ENCODE measurements at places on chromosomes 16 and 17.

DNA sequence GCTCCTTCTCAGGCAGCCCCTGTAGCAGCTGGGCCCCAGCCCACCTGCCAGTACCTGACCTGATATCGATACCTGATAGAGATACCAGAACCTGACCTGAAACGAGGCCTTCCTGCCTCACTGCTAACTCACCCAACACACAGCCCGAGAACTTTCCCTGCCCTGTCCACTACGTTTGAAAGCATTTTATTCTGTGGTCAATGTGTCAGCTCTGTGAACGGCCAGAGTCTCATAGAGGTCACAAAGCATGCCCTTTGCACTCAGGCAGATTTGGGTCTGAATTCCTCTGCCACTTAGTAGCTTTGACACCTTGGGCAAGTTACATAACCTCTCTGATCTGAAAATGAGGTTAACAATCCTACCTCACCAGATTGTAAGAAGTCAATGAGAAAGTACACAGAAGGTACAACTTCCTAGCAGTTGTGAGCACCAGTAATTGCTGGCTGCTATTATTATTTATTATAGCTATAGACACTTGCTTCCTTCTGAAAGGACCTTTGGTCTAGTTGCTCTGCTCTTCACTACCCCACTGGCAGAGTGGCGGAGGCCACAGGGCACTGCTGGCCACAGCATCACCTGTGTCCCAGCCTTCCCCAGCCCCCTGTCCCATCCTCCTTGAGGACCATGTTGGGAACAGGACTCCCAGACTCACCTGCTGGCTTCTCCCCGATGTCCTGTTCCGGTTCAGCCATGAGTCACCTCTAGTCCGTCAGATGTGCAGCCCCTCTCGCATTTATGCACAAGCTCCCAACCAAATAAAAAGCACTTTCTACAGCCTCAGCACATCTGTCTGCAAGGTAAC, 895 bp downstream of the ANKRD40CL start:
- no peak for DNase-seq

- no peak for DNase-seq
Observed at GRCh38 chr17:74134991-74135390, 68.5 kb upstream of the RPL38 start.

GRCh38 chr17:67058036-67058435, 13.7 kb downstream of the CACNG1 start:
- DNase-seq: no peak

GRCh38 chr17:38869526-38870258, at the start of gene LASP1:
Gene LASP1, plus strand, starts transcription at chr17:38870058. Its CDS starts 132 bp downstream, at chr17:38870190.
- no peak for DNase-seq

DNA sequence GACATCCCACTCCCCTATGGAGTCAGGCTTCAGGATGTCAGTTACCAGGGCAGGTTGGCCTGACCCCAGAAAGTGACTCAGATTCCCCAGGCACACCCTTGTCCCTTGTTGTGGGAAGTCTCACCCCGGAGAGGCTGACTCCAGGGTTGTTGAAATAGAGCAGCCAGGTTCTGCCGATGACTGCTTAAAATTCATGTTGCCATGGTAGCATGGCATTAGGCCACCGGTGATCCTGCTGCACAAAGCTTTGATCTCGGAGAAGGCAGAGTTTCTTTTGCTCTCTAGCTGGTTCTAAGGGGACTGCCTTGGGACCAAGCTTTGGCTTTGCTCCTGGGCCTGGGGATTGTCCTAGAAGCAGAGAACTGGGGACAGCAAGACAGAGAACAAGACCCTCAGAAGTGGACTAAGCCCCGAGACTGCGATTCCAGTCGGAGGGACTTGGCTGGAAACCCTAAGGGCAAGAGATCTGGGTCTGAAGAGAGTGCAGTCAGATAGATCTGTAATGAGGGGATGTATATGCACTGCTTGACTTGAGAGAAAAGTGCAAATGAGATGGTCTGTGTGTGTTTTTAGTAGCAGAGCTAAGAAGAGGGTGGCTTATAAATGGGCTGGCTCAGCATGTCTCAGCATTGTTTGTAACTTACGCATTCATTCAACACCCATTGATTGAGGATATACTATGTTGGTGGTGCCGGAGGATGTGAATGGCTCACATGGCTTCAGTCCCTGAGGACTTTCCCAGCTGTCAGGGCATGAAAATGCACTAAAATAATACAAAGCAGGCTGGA, 106.9 kb downstream of the RGS9 start:
- DNase-seq: no peak

DNA sequence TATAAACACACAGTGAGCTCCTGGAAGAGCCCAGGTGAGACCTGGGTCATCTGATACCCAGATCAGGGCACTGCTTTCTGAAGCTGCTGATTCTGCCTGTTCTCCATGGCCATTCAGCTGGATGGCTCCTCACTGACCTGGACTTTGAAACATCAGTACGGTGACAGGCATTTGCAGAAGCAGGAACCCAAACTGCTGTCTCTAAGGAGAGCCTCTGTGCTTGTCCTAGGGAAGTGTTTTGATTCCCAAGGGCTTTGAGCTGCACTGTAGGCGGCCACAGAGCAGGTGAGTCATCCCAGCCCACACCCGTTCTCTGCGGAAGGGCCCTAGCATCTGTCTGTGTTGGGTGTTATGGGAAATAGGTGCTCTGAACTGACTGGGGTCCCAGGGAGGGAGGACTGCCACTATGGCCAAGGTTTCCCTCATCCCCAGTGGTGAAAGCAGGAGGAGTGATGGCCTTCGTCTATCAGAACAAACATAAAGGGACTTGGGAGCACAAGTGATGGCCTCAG, 60.7 kb upstream of the ADCY9 start:
- no peak for DNase-seq

All from retinal pigment epithelial cell (primary cell).